ENCODE measurements at places on chromosomes 11 and 22. TPM values are rescaled to one million over a fixed set of nuclear protein-coding genes. Genes with fewer than 3 reads are reported as not detected.
A peak's percentile ranks its signal among the peaks of the same experiment; 100 is the strongest.

DNA sequence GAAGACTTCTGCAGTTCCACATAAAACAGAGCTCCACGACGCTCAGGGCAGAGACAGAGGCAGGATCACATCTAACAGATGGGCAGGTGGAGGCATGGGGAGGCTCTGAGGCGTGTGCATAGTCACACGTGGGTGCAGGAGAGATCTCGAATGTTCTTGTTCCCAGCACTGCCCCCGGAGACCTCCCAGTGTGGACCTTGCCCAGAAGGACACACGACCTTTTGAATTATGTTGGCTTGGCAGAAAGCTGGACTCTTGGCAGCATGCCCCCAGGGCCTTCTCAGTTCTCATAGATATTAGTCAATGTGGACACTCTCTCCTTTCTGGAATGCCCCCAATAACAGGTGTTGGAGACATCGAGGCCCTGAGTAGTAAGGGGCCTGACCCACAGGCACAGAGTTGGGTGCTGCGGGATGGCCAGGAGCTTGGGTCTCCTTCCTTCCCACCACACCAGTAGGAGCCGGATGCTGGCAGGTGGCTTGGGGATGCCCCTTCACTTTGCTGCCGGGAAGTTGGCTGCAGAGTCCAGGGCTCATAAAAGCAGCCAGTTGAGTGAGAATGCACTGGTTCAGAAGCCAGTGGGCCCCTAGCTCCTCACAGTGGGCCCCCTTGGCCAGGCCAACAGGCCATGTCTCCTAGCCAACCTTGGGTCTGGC, 12.1 kb downstream of the MYEOV start:
- peaks cover 5% of the 10 kb centered on the region for H3K4me1 ChIP-seq
- H3K27me3 ChIP-seq: no peaks in the 10 kb centered on the region
- H3K4me3 ChIP-seq: no peak overlapping the region
- no peak overlapping the region for H3K27ac ChIP-seq
- no peak for DNase-seq

- no peaks in the 10 kb centered on the region for H3K27me3 ChIP-seq
- H3K36me3 ChIP-seq: no peaks in the 10 kb centered on the region
- H3K27ac ChIP-seq: no peak overlapping the region
- no peaks in the 10 kb centered on the region for H3K4me1 ChIP-seq
- DNase-seq: no peak
- H3K4me3 ChIP-seq: no peak overlapping the region
These were observed 223.5 kb upstream of the NTM start for GRCh38 chr11:131146827-131147490.

DNA sequence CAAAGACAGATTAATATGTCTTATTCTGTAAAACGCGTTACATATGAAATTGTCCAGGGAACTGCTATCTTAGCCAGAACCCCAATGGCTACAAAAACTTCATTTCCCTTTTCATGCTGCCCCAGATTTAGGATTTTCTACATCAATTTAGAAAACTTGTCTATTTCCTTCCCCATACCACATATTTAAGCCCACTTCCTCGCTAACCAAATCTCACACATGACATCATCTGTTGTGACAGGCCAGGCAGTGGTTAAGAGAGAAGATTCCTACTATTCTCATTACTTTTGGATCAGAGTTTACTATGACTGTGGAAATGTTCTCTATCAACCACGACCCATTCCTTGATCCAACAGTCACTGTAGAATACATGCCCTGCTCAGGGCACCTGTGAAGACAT, 15.9 kb downstream of the CCDC82 start:
- no peaks in the 10 kb centered on the region for H3K4me1 ChIP-seq
- H3K36me3 ChIP-seq: peaks cover 40% of the 10 kb centered on the region
- no peaks in the 10 kb centered on the region for H3K27me3 ChIP-seq
- no peak for DNase-seq
- no peak overlapping the region for H3K27ac ChIP-seq

- H3K27ac ChIP-seq: peak overlapping the region; percentile 43
- H3K36me3 ChIP-seq: no peaks in the 10 kb centered on the region
- no peaks in the 10 kb centered on the region for H3K4me1 ChIP-seq
These were observed 90.9 kb downstream of the APIP start for GRCh38 chr11:34825315-34825669.

- peaks cover 53% of the 10 kb centered on the region for H3K4me1 ChIP-seq
- H3K36me3 ChIP-seq: no peaks in the 10 kb centered on the region
- no peak for DNase-seq
- H3K27me3 ChIP-seq: no peaks in the 10 kb centered on the region
These were observed 1.1 kb upstream of the FADS2 start for GRCh38 chr11:61826930-61827570.

DNA sequence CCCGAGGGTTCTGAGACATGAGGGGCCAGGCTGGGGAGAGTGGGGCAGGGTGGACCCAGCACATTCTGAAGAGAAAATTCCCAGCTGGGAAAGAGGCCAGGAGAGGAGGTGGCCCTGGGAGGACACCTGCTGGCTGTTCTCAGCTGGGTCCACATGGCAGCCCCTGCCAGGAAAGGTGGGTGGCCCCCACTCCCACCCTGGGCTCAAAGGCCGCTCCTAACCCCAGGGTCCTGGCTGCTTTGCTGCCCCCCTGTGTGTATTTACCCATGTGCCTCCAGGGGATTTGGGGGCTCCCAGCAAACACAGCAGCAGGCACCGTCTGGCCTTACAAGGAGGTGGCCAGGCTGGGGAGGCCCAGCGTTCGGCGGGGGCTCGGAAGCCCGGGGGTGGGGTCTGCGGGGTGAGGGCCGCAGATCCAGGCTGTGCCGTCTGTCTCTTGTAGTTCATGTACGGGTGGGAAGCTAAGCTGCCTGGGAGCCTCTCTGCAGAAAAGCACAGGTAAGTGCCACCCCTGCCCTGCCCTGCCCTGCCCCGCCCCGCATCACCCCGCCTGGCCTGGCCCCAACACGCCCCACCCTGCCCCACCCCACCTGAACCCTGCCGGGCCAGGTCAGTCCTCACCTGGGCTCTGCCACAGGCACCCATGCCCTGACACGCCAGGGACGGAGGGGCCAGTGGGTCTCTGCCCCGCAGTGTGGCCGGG, 10.6 kb downstream of the MUC5B start:
- DNase-seq: no peak
- H3K36me3 ChIP-seq: no peaks in the 10 kb centered on the region
- no peaks in the 10 kb centered on the region for H3K4me1 ChIP-seq

GRCh38 chr22:39743935-39744334, 149.6 kb downstream of the ENTHD1 start:
- H3K4me1 ChIP-seq: no peaks in the 10 kb centered on the region
- H3K36me3 ChIP-seq: no peaks in the 10 kb centered on the region
- DNase-seq: no peak
- no peak overlapping the region for H3K4me3 ChIP-seq
- no peak overlapping the region for H3K27ac ChIP-seq

GRCh38 chr11:16114978-16115871, 241.1 kb downstream of the SOX6 start:
- DNase-seq: no peak
- H3K36me3 ChIP-seq: no peaks in the 10 kb centered on the region
- H3K4me3 ChIP-seq: no peak overlapping the region
- no peaks in the 10 kb centered on the region for H3K27me3 ChIP-seq
- H3K4me1 ChIP-seq: no peaks in the 10 kb centered on the region

GRCh38 chr22:30610299-30610698, 3.3 kb downstream of the TCN2 start:
- peaks cover 32% of the 10 kb centered on the region for H3K36me3 ChIP-seq
- H3K4me3 ChIP-seq: no peak overlapping the region
- peak; percentile 80 for DNase-seq
- peaks cover 21% of the 10 kb centered on the region for H3K4me1 ChIP-seq

DNA sequence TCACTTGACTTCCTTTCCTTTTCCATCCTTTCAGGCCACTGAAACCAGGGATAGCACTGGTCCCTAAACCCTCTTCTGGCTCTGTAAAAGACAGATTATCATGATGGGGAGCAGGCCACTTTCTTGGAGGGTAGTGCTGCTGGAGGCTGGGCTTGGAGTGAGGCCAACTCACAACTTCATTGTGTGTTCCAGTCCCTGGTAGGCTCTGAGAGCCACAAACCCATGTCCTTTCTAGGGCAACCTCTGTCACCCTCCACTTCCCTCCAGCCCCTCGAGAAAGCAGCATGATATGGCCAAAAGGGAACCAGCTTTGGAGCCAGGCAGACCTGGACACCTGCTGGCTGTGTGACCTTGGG, 2.3 kb downstream of the TKFC start:
- peaks cover 6% of the 10 kb centered on the region for H3K4me1 ChIP-seq
- no peaks in the 10 kb centered on the region for H3K36me3 ChIP-seq
- H3K27ac ChIP-seq: peak overlapping the region; percentile 15
- H3K27me3 ChIP-seq: no peaks in the 10 kb centered on the region

DNA sequence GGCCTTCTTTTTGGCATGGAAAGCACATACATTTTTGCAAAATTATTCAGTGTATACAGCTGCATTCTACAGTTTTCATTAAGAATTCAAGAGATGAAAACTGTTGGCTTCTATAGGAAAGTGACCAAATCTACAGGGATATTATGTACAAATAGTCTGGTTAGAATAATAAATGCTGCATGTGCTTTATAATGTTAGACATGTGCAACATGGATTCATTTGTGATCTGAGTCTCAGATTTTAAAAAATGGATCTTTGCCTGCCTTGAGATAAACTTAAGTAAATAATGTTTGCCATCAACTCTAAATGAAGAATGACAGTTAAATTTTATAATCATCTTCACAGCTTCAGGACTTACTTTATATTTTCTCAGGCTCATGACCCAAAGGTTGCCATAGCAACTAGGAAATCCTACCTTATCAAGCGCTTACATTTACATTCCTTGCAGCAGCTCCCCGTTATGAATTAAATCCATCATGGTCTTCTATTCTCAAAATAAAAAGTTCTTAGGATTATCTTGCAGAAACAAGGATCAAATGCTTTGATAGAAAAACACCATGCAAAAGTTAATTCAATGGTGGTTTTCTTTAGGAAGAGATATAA, 200.2 kb downstream of the CADM1 start:
- no peak overlapping the region for H3K4me3 ChIP-seq
- DNase-seq: no peak

DNA sequence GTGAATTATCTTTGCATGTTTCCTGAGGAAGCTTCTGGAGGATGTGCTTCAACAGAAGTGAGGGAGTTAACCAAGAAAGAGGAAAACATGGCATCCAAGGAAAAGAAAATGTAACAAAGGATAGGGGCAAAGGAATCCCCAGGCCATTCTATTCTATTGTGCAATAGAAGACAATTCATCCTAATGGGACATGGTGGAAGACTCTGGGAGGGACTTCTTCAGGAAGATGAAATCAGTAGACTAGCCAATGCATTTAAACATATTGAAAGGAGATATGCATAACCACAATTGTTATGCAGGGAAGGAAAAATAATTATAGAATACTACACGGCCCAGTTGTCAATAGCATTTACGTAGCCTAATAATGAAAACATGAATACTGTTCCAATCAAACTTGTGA, 55.7 kb downstream of the THAP12 start:
- no peak for DNase-seq
- H3K27me3 ChIP-seq: peaks cover 5% of the 10 kb centered on the region
- H3K4me1 ChIP-seq: peaks cover 13% of the 10 kb centered on the region

DNA sequence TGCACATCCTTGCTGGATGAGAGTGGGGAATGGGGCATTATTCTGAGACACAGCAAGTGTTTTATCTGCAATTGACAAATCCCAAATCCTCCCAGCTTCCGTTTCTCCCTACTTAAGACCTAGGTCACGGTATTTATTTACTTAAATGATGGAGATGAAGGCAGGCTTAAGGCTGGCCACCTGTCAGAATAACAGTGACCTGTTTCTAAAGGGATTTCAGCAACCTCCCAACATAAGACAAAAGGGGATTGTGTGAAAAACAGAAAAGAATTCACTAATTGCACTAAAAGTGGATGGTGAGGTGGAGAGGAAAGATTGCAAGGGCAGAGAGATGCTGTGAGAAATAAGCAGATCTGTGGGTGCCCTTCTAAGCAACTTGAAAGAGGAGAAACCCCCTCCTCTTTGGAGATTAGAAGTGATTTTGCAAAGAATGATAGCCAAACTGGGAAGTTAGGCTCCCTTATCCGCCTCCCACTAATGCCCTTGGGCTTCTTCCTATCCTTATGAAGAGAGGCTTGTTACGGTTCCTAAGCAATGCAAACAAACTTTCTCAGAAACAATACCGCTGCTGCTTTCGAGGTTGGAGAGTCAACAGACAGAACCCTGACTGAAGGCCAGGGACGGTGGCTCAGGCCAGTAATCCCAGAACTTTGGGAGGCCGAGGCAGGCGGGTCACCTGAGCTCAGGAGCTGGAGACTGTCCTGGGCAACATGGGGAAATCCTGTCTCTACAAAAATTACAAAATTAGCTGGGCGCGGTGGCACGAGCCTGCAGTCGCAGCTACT, 84.3 kb downstream of the ARL14EP start:
- H3K4me1 ChIP-seq: no peaks in the 10 kb centered on the region
- no peak overlapping the region for H3K27ac ChIP-seq
- no peaks in the 10 kb centered on the region for H3K27me3 ChIP-seq
- H3K4me3 ChIP-seq: no peak overlapping the region
- no peaks in the 10 kb centered on the region for H3K36me3 ChIP-seq
- DNase-seq: no peak

DNA sequence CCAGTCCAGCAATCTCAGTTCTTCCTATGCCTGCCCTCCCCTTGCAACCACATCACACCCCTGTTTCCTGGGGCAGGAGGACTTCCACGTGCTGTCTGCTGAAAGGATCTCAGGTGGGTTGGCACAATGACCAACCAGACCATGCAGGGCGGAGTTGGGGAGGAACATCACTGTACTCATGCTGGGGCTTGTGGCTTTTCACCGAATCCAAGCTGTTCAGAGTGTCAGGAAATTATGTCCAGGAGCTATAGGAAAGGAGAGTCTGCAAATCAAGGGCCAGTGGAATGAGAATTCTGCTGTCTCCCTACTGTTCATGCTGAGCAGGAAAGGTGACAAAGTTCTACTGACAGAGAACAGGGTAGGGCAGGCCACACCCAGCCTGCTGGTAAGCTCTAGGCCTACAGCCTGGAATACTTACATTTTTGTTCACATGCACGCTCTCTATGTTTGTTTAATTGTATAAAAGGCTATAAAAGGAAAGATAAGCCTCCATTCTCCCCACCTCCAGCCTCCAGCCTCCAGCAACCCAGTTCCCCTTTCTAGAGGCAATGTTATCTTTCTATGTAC, 1.7 kb upstream of the PLAAT2 start:
- H3K4me3 ChIP-seq: no peak overlapping the region
- H3K27ac ChIP-seq: peak overlapping the region; percentile 72
- peaks cover 9% of the 10 kb centered on the region for H3K4me1 ChIP-seq
- H3K36me3 ChIP-seq: no peaks in the 10 kb centered on the region
- no peaks in the 10 kb centered on the region for H3K27me3 ChIP-seq

- no peak overlapping the region for H3K4me3 ChIP-seq
- no peak for DNase-seq
- no peaks in the 10 kb centered on the region for H3K27me3 ChIP-seq
- H3K36me3 ChIP-seq: no peaks in the 10 kb centered on the region
- H3K4me1 ChIP-seq: no peaks in the 10 kb centered on the region
These were observed 23.4 kb upstream of the CADM1 start for GRCh38 chr11:115527534-115528125.

MOGAT2 gene
- polyA plus RNA-seq: not detected

SLC22A6 gene
- 0.14 TPM for polyA plus RNA-seq

SGSM1 gene
- polyA plus RNA-seq: 5.3 TPM

Data from left lung (tissue), 14 donors.